Ureter (tissue), 1 donor: ENCODE measurements at places on chromosomes 3 and 15. TPM values are rescaled to one million over a fixed set of nuclear protein-coding genes. Genes with fewer than 3 reads are reported as not detected.

WHAMM gene
- 14.4 TPM for total RNA-seq

FAN1 gene
- 27.8 TPM for total RNA-seq

FGF7 gene
- total RNA-seq = 48.3 TPM

SAMD7 gene
- total RNA-seq = not detected

ANKDD1A gene
- 31.4 TPM for total RNA-seq

MAGEL2 gene
- total RNA-seq = 0.70 TPM

ALDH1A3 gene
- 24.2 TPM for total RNA-seq

ADGRG7 gene
- 0.78 TPM for total RNA-seq

ISG20 gene
- 14.2 TPM for total RNA-seq

ACTRT3 gene
- total RNA-seq = 4.0 TPM

SLC22A13 gene
- 0.68 TPM for total RNA-seq

SLC28A2 gene
- not detected for total RNA-seq

RTP1 gene
- total RNA-seq = not detected

SLC2A2 gene
- not detected for total RNA-seq

THOC7 gene
- total RNA-seq = 69.0 TPM

TNFAIP8L3 gene
- 20.6 TPM for total RNA-seq

SPTBN5 gene
- 11.9 TPM for total RNA-seq

ROBO2 gene
- 0.39 TPM for total RNA-seq

ZNF80 gene
- total RNA-seq = not detected

PLSCR5 gene
- total RNA-seq = not detected

P2RY14 gene
- 0.68 TPM for total RNA-seq

ECE2 gene
- 0.81 TPM for total RNA-seq

CGNL1 gene
- total RNA-seq = 12.6 TPM

SLC25A26 gene
- 21.3 TPM for total RNA-seq

ZBTB20 gene
- 110 TPM for total RNA-seq

LRIG1 gene
- 15.8 TPM for total RNA-seq

CHD2 gene
- 193 TPM for total RNA-seq

ROBO1 gene
- 38.8 TPM for total RNA-seq

CLDN11 gene
- total RNA-seq = 10.6 TPM
